Astrocyte of the spinal cord (primary cell): ENCODE measurements at places on chromosomes 5 and 9.

DNA sequence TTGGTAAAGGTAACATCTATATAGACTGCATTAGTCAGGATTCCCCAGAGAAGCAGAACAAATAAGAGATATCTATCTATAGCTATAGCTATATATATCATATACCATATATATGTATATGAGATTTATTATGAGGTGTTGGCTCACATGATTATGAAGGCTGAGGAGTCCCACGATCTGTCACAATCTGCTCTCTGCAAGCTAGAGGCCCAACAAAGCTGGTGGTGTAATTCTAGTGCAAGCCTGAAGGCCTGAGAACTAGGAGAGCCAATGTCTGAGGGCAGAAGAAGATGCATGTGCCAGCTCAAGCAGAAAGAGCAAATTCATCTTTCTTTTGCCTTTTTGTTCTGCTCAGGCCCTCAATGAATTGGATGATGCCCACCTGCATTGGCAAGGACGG, 102.2 kb upstream of the PLPPR1 start:
- no peak for DNase-seq

- no peak for DNase-seq
Observed at GRCh38 chr5:177393206-177393765, 7.2 kb downstream of the PFN3 start.

GRCh38 chr5:102911973-102912372, 156.9 kb downstream of the PAM start:
- peak; percentile 73 for DNase-seq

GRCh38 chr5:157961176-157961575, 102.2 kb upstream of the CLINT1 start:
- DNase-seq, result no peak

GRCh38 chr9:77495834-77496671, 152.1 kb downstream of the GNA14 start:
- DNase-seq, result peak; percentile 77

DNA sequence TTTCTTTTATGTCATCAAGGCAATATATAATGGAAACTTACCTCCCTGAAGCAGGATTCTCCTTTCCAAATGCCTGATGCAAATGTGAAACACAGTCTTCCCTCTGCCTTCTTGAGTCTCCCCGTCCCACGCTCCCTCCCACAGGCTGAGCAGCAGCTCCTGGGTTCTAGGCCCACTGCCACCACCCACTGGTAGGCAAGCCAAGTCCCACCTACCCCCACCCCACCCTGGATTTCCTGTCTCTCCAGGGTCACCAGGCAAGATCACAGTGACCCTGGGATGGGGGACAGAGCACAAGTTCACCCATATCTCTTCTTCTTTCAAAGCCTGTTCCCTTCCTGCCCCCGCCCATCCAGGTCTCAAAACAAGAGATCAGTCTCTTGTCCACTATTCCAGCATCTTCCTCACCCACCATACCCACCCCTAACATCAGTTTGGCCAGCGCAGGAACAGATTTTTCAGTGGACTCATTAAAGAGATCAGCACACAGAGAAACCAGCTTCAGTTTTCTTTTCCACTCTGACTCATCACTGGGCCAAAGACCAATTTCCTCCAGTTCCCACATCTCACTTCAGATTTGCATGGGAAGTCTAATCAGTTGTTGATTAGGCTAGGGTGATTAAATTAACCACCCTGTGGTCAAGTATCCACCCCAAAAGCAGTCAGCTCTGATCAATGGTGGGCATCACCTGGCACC, 151.5 kb downstream of the ACTL7B start:
- peak; percentile 5 for DNase-seq

DNA sequence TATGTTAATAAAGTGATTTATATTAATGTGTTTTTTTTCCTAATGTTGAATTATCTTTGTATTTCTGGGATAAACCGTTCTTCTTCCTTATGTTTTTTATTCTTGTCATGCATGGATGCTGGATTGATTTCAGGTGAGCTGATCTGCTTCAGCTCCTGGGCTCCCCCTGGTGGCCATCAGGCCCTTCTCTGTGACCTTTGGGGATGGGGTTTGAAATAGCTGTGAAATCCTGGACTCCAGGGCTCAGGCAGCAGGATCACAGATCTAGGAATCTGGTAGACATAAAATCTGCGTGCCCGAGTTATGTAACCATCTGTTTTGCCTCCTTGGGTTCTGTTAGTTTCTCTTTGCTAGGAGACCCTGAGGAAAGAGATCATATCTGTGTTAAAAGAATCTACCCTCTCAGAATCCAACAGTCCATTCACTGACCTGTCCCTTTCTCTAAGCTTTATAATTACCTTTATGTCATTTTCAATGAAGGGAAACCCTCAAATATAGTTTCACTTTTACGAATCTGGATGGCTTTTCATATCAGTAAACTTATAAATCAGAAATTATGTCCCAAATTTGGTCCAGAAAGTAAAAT, 12.2 kb upstream of the OR13J1 start:
- peak; percentile 76 for DNase-seq

GRCh38 chr9:112310826-112311225, 22.6 kb downstream of the PTBP3 start:
- DNase-seq, result no peak

GRCh38 chr9:99400184-99400731, 178.2 kb downstream of the SEC61B start:
- DNase-seq, result no peak

- peak; percentile 6 for DNase-seq
Observed at GRCh38 chr9:91809581-91810285, 140.3 kb downstream of the ROR2 start.

DNA sequence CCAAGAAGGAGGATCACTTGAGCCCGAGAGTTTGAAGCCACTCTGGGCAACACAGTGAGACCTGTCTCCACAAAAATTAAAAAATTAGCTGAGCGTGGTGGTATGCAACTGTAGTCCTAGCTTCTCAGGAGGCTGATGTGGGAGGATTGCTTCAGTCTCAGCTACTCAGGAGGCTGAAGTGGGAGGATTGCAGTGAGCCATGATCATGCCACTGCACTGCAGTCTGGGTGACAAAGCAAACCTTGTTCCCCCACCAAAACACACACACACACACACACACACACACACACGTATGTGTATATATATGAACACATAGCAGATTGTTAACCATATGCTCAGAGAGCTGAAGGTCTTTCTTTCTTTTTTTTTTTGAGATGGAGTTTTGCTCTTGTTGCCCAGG, 157.5 kb upstream of the MAST4 start:
- no peak for DNase-seq

DNA sequence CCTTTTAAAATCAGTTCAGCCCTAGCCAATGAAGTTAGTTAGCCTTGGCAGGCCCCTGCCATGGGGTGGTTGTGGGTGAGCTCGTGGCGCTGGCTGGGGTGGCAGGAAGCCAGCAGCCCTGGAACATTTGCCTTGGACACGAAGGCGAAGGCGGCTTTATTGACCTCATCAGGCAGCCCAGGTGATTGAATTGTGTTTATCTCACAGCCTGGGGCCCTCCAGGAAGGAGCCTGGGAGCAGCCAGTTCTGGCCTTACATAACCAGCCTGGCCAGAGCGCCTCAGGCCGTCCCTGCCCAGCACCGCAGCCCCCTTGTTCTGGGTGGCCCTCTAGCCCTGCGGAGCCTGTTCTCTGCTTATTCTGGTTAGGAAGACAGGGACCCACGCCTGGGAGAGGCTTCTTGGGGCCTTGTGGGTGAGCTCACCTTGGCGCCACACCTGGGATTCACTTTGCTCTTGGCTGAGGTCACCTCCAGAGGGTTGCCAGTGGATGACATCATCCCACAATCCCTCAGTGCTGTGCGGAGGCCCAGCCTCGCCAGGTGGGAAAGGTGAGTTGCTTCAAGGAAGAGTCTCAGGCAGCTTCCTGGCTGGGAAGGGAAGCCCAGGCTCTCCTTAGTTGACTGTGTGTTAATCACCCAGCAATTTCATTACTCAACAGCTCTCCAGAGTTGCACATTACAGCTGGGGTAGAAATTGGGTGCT, 54.4 kb upstream of the RPL26L1 start:
- peak; percentile 85 for DNase-seq

DNA sequence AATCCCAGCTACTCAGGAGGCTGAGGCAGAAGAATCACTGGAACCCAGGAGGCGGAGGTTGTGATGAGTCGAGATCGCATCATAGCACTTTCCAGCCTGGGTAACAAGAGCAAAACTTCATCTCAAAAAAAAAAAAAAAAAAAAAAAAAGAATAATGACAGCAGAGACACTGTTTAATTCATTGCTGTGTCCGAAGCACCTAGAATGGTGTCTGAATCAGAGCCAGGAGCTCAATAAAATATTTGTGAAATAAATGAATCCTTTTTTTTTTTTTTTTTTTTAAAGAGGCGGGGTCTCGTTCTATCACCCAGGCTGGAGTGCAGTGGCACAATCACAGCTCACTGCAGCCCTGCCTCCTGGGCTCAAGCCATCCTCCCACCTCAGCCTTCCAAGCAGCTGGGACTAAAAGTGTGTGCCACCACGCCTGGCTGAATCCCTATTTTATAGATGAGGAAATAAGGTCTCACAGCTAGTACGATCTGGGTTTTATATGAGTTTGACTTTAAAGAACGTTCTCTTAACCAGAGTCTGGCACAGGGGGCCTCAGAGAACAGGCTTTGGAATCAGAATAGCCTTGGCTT, 47.8 kb downstream of the THOC3 start:
- DNase-seq, result peak; percentile 41

DNA sequence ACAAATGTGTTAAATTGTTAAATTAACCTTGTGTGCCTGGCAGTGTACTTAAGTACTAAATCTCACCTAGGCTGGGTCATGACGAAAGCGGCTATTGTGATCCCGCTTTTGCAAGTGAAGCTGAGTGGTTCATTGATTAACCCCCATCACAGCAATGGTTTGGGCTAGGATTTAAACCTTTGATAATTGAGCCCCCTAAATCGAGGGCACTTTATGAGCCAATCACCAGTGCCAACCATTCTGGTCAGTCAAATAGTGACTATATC, 22.8 kb downstream of the HNRNPK start:
- no peak for DNase-seq

- no peak for DNase-seq
Observed at GRCh38 chr5:113024076-113024697, 47.6 kb downstream of the DCP2 start.

DNA sequence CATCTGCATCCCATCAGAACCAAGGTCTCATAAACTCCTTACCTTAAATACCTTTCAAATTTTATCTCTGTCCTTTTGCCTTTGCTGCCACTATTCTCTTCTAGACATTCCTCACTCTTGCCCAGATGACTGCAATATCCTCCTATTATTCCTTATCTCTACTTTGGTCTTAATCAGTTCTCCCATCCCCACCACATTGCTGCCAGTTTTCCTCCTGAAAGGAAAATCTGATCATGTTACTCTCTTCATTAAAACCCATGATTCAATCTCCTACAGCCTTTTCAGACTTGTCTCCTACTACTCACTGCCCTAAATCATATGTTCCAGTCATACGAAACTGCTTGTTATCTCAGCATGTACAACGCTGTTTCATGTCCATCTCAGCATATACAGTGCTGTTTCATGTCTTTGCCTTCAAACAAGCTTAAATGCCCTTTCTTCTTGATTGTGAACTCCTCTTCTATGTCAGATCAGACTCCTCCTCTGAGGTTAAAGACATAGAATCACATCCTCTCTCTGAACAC, 152.6 kb upstream of the FST start:
- DNase-seq, result no peak

GRCh38 chr5:11672385-11673085, 231.7 kb downstream of the CTNND2 start:
- no peak for DNase-seq

DNA sequence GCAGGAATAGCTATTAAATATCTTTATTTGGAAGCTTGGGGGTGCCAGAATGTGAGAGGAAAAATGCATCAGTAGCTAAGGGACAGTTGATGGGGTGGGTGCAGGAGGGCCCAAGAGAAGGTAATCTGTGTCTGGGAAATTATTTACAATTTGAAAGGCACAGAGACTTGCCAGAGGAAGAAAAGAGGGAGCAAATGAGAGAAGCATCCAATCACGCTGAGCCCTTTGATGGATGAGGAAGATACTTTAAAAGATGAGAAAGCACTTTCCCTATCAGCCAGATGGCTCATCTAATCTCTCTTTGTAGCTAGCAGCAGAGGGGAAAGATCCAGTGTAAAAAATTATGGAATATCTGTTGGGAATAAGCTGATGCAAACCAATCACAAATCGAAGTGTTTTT, 57.0 kb upstream of the ABCA1 start:
- DNase-seq, result no peak

GRCh38 chr9:81829195-81829882, 98.9 kb upstream of the SPATA31D4 start:
- DNase-seq, result no peak

DNA sequence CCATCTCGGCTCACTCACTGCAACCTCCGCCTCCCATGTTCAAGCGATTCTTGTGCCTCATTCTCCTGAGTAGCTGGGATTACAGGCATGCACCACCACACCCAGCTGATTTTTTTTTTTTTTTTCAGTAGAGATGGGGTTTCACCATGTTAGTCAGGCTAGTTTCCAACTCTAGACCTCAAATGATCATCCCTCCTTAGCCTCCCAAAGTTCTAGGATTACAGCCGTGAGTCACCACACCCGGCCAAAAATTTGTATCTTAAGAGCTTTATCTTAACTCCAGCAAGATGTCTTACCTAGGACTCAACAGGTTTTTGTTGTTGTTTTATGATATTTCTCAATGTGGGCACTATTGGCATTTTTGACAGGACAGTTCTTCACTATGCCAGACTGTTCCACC, 27.9 kb downstream of the LYRM7 start:
- DNase-seq, result peak; percentile 15

- no peak for DNase-seq
Observed at GRCh38 chr9:113341712-113342410, 1.8 kb upstream of the WDR31 start.

- no peak for DNase-seq
Observed at GRCh38 chr5:136764601-136765000, 399.3 kb upstream of the TRPC7 start.

GRCh38 chr5:138722544-138723177, 30.6 kb upstream of the CTNNA1 start:
- DNase-seq, result no peak
